ENCODE measurements at places on chromosomes 1 and 21.

GRCh38 chr1:177223359-177223758 is 52.6 kb downstream of the BRINP2 start:
- no peak for DNase-seq

- no peak for DNase-seq
These were observed 11.9 kb downstream of the TRAF3IP3 start for GRCh38 chr1:209767706-209768105.

DNA sequence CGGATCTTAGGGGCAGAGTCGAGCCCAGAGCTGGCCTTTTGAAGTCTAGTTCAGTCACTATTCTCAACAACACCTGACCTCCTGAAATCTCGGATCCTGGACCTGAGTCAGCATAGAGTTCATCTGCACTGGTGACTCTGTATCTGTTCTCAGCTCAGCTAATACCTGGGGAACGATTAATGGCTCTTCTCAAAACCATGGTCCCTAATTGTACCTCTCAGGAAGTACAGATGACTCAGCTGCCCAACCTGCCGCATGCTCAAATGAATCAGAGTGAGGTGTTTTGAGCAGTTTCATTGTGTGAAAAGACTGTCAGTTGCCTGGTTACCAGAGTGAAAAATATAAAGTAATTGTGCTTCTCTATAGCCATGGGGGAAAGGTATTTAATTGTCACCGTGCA is 89.2 kb downstream of the SLC35F3 start:
- DNase-seq = no peak

DNA sequence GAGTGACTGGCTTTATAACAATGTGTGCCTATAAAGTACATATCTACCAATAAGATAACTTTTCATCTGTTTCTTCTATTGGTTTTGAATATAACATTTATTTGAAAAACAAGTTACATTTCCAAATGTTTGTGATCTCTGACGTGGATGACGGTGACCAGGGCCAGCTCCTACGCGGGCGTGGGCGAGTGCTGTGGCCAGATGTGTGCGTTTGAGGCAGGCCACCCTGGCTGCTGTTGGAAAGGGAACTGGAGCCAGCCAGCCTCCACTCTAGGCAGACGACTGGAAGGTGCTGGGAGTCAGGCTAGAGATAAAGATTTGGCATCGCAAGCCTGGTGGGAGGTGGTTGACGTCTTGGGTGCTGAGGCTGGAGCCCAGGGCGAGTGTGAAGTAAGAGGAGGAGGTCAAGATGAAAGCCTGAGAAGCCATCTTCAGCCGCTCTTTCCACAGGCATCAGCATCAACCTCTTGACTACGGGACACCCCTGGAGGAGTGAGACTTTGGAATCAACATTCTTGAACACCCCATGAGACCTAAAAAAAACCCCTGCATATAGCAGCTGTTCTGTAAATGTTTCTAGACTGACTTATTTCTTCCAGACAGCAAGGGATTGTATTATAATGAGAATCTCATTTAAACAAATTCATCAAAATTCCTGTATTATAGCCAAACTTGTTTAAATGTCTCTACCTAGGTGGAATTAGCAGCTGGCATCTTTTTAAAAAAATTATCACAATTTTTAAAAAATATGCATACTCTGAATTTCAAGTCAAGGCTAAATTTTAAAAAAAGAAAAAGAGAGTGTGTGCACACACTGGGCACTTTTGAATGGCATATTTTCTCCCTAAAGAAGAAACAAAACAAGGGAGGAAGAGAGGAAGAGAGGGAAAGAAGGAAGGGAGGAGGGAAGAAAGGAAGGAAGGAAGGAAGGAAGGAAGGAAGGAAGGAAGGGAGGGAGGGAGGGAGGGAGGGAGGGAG is 112.5 kb upstream of the SLC44A3 start:
- no peak for DNase-seq

GRCh38 chr1:8562881-8563865 is 245.3 kb downstream of the SLC45A1 start:
- DNase-seq = no peak

DNA sequence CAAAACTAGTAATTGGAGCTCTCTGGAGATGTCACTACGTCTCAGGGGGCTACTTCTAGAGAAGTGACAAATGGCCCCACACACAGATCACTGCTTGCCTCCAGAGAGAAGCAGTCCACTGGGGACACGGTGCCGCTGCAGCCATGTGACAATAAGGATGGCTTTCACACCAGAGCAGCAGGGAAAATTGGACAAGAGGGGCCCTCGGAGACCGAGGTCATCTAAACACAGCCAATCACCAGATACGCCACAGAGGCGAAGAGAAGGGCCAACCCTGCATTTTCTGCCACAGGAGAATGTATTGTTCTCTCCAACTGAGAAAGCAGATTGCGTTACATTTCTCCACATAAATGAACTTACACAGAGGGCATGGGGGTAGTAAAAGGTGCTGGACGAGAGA is 51.2 kb upstream of the TIAM1 start:
- no peak for DNase-seq

DNA sequence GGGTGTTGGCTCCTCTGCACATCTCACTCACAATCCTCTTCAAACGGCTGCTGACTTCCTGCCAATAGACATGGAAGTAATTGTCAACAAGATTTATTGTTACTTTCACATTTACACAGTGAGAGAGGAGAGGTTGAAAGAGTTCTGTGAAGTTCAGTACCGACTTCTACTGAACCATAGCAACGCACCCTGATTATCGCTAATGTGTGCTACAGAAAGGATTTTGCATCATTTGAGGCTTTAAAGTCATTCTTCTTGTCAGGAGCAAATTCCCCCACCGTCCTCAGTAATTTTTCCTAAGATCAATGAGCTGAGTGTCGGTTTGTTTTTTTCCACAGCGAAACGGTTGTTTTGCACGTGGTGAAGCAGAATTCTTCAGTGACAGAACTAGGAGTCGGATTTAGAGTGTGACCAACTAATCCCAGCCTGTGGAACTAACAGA is 361.0 kb downstream of the ADGRL2 start:
- peak; percentile 48 for DNase-seq

GRCh38 chr1:29240400-29240837 is 4.1 kb downstream of the PTPRU start:
- DNase-seq = no peak

GRCh38 chr21:36664662-36664990 is 34.3 kb upstream of the SIM2 start:
- DNase-seq = no peak
